ENCODE measurements at places on chromosomes 4 and X.

DNA sequence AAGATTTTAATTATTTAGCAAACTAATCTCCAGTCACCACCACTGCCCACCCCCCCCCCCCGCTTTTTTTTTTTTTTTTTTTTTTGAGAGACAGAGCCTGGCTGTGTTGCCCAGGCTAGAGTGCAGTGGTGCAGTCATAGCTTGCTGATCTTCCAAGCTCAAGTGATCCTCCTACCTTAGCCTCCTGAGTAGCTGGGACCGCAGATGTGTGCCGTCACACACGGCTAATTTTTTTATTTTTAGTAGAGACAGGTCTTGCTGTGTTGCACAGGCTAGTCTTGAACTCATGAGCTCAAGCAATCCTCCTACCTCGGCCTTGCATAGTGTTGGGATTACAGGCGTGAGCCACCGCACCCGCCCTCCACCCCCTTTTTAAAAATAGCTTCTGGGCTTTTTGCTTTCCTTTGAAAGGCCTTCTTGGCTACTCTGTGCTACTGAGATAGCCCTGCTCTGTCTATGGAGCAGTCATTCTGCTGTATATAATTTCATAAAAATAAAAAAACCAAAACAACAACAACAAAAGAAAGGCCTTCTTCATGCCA lies 18.7 kb downstream of the TXLNG start:
- no peak for DNase-seq

GRCh38 chrX:14675500-14675899 lies 146.2 kb downstream of the GLRA2 start:
- no peak for DNase-seq

- no peak for DNase-seq
Observed at GRCh38 chr4:121709766-121710405, 13.1 kb upstream of the ANXA5 start.

DNA sequence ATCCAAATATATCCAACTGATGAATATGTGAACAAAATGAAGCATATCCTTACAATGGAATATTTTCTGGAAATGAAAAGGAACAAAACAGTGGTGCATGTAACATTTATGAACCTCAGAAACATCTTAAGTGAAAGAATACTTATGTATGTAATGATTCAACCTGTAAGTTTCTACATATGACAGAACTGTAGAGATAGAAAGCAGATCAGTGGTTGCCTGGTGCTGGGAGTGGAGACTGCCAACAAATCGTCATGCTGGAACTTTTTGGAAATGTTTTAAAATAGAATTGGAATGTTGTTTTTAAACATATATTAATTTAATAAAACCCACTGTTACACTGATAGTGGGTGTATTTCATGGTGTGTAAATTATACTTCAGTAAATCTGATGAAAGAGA lies 667.5 kb downstream of the RAPGEF2 start:
- DNase-seq = no peak

- DNase-seq = no peak
Observed at GRCh38 chr4:36128689-36129088, 115.6 kb downstream of the ARAP2 start.

GRCh38 chr4:27397886-27398285 lies 537.2 kb downstream of the STIM2 start:
- no peak for DNase-seq

DNA sequence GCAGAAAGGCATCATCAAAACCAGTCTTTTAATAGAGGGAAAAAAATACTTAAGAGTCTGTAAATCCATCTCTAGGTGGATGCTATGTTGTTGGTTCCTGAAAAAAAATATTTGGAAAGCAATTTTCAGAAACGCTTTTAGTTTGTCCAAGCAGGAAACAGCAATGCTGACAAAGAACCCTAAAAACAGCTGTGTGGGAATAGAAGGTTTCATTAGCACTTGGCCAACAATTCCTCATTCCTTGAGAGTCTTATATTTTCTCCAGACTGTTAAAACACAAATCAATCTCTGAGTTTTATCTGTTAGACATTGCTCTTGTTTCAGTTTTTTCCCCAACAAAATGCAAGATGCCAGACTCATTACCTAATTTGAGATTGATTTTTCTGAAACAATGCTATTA lies 6.4 kb downstream of the MXRA5 start:
- no peak for DNase-seq

- no peak for DNase-seq
Observed at GRCh38 chrX:16177260-16177659, 10.0 kb downstream of the MAGEB17 start.

- no peak for DNase-seq
Observed at GRCh38 chrX:69807400-69807799, 191.5 kb downstream of the EDA start.

DNA sequence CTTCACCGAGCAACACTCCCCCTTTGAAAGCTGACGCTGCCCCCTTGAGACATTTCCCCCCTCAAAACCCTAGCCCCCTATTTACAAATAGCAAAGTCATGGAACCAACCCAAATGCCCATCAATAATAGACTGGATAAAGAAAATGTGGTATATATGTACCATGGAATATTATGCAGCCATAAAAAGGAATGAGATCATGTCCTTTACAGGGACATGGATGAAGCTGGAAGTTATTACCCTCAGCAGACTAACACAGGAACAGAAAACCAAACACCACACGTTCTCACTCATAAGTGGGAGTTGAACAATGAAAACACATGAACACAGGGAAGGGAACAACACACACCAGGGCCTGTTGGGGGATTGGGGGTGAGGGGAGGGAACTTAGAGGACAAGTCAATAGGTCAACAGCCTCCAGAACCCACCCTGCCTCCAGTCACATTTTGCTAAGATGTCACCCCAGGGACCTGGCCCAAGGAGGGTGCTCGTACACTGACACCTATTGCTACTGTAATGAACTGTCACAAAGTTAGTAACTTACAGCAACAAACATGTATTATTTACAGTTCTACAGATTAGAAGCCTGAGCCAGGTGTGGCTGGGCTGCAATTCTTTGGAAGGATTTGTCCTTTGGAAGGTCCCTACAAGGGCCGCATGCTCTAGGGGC lies 20.6 kb downstream of the SCD5 start:
- DNase-seq = no peak

Data from cortex of kidney (tissue), 1 donor.